ENCODE measurements at places on chromosomes 4 and X.

DNA sequence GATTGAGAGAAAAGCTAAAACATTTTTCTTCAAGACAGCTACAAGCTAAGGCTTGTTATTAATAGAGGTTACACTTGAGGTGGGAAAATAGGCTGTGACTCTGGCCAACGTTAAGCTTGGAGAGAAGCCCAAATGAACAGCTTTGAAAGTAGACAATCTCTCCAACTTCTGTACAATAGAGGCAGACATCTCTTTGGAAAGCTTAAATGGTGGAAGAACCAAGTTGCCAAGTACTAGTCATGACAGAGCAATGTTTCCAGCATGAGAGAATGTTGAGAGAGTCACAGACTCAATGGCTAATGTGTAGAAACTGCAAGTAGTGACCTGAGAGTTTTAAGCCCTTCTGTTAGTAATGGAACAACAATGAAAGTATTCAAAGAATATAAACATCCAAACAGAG lies 298.1 kb downstream of the INPP4B start:
- DNase-seq = no peak

DNA sequence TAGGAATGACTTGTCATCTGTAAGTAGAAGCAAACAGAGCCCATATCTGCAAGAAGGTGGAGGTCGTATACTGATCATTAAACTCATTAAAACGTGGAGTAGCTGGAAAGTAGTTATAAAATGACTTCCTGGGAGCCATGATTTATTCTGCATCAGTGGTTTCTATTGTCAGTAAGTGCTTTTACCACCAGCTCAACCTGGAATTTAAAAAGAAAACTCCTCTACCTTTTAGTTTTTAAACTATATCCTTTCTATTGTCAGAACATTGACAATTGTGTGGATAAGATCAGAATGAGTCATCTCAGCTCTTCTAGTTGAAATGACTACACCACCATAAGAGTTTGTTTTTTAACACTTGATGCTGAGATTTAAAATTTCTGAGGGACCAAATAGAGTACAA lies 651.2 kb upstream of the GALNT7 start:
- no peak for DNase-seq

GRCh38 chr4:84258905-84259830 lies 239.9 kb downstream of the NKX6-1 start:
- peak; percentile 74 for DNase-seq

DNA sequence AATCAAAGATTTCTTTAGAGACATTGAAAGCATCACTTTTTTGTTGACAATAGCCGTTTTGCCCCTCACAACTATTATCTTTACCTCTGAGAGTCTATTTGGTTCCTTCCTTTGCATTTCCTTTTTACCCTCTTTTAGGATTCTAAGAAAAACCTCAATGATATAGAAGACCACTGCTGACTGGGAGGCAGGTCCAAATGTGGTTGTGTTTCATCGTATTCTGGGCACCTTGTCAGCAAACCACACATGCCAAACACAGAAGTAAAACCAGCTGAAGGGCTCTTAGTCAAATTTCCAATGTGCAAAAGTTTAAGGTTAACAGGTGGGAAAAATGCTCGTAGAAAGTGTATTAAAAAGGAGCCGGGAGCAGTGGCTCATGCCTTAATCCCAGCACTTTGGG lies 5.1 kb upstream of the PRMT9 start:
- DNase-seq = no peak

- peak; percentile 33 for DNase-seq
Observed at GRCh38 chrX:140712413-140713173, 3.0 kb downstream of the LINC00632 start.

DNA sequence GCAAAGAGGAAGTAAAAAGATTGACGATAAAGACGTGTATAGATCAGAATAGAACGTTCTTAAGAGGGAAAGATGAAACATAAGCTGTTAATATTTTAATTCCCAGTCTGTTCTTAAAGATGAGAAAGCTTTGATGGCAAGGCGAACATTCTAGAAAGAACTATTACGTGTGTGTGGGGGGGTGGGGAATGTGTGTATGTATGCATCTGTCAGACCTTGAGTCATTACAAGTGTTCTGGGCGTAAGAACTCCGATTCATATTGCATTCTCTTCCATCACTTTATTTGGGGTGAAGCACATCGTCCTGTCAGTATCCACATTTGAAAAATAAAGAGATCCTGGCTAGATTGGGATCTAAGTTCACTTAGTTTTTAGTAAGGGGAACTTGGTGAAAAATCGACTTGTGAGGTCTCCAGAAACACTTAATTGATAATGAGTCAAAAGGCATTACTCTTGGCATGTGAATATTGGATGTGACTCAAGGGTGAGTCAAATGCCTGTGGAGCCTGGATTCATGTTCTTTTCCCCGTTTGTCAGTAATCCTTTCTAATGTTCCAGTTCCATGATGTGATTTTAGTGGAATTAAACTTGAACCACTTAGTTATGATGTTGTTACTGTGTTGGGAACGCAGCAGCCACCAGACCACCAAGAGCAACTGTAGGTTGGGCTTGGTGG lies 3.1 kb downstream of the SMS start:
- DNase-seq = no peak

DNA sequence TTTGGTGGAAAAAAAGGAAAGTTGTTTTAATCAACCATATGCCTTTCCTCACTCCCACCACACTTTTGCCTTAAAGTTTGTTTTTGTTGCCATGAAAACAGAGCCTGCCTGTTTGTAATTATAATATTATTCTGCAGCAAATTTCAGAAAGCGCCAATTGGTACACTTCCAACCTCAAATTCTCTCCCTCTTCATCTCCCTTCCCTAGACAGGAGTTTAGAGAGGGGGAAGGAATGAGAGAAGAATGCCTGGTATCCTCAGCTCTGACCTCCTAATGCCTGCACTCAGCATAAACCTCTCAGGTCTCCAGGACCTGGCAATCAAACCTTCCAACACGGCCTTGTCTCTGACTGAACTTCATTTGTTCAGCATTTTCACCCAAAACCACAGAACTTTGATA lies 138.4 kb upstream of the HCCS start:
- no peak for DNase-seq

GRCh38 chr4:83709627-83710026 lies 173.7 kb downstream of the GPAT3 start:
- no peak for DNase-seq

- peak; percentile 4 for DNase-seq
Observed at GRCh38 chrX:53223955-53224859, 800 bp downstream of the KDM5C start.

Data from GM12865 (cell line).